ENCODE measurements at places on chromosomes 7 and 10. TPM values are rescaled to one million over a fixed set of nuclear protein-coding genes. Genes with fewer than 3 reads are reported as not detected.

GRCh38 chr7:2689343-2689847 lies 1.4 kb downstream of the AMZ1 start:
- DNase-seq, result no peak
- no peak overlapping the region for H3K4me3 ChIP-seq
- no peaks in the 10 kb centered on the region for H3K36me3 ChIP-seq
- peaks cover 4% of the 10 kb centered on the region for H3K4me1 ChIP-seq
- no peak overlapping the region for H3K27ac ChIP-seq

GRCh38 chr7:102000123-102000522 lies 182.7 kb downstream of the CUX1 start:
- no peaks in the 10 kb centered on the region for H3K27me3 ChIP-seq
- no peak for DNase-seq
- H3K4me1 ChIP-seq, result peaks cover 8% of the 10 kb centered on the region
- no peak overlapping the region for H3K4me3 ChIP-seq
- no peak overlapping the region for H3K27ac ChIP-seq

ITIH5 gene
- 19.4 TPM for total RNA-seq

DNA sequence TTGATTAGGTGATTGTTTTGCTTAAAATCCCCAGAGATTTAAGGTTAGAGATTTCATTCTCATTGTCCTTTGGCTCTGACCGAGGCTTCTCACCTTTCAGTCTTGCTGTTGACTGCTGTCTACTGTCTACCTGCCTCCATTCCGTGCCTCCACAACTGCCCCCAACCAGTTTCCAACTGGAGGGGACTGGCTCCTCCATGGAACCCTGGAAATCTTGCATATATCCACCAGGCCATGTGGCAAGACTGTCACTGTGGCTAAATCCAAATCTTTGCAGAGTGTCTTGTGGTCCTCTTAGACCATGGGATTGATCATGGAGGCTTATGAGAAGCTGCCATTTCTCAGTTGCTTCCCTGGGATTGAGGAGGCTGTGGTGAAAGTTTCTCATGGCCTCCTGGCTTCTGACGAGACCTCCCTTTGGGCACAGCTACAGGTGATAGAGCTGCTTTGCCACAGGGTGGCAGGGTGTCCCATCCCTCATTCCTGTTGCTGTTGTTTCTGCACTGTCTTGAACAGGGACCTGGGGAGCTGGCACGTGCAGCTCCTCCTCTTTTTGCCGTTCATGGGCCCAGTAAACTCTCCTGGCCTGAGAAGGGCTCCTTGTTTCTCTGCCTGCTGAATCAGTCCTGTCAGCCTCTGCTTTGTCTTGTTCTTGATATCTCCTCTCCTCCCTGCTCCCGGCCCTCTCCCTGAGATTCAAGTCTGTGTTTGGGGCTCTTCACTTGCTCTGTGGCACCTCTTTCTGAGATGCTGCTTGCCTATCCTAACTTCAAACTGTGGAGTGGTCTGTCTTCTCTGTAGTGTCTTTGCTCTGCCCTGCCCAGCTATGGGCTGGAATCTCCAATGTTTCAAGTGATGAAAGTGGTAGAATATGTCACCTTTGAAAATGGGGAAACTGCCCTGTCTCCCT lies 63.6 kb upstream of the IGFBP3 start:
- no peak for DNase-seq
- no peak overlapping the region for H3K4me3 ChIP-seq
- no peaks in the 10 kb centered on the region for H3K27me3 ChIP-seq
- peak overlapping the region; percentile 76 for H3K27ac ChIP-seq
- H3K4me1 ChIP-seq, result peaks cover 10% of the 10 kb centered on the region

GRCh38 chr10:125591886-125592285 lies 91.1 kb downstream of the TEX36 start:
- H3K4me1 ChIP-seq, result no peaks in the 10 kb centered on the region
- H3K36me3 ChIP-seq, result no peaks in the 10 kb centered on the region
- H3K4me3 ChIP-seq, result no peak overlapping the region
- no peak for DNase-seq
- H3K27ac ChIP-seq, result no peak overlapping the region

OR2A42 gene
- not detected for total RNA-seq

SLC26A3 gene
- total RNA-seq, result 0.11 TPM

GRCh38 chr7:82158327-82158726 lies 285.2 kb downstream of the CACNA2D1 start:
- no peaks in the 10 kb centered on the region for H3K36me3 ChIP-seq
- no peaks in the 10 kb centered on the region for H3K27me3 ChIP-seq
- no peak overlapping the region for H3K4me3 ChIP-seq
- H3K4me1 ChIP-seq, result no peaks in the 10 kb centered on the region
- no peak for DNase-seq

DNA sequence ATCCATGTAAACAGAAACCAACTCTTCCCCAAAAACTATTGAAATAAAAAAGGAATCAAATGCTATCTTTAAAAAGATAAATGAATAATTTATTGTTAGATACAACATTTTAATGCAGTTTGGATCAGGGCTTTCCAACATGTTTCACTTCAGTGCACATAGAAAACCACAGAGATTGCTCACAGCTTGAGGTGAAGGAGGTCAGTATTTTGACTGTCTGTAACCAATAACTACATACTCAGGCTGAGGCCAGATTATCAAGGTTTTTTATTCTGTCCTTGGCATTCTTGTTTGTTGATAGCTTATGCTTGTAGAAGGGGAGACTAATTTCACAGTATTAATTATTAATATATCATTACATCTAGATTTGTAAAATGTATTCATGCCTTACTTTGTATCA lies 195.5 kb downstream of the PRKG1 start:
- DNase-seq, result no peak
- no peaks in the 10 kb centered on the region for H3K27me3 ChIP-seq
- H3K4me3 ChIP-seq, result no peak overlapping the region
- H3K4me1 ChIP-seq, result peaks cover 7% of the 10 kb centered on the region
- H3K27ac ChIP-seq, result no peak overlapping the region
